LHCN-M2 (cell line): ENCODE measurements at places on chromosomes 6 and 20. TPM values are rescaled to one million over a fixed set of nuclear protein-coding genes. Genes with fewer than 3 reads are reported as not detected.

MRAP2 gene
- 0.23 and 0.51 TPM in 2 replicates for total RNA-seq

VSX1 gene
- total RNA-seq: 0.51 TPM in 1 of 2 replicates, not detected in the other

GTSF1L gene
- total RNA-seq: not detected in 2 replicates

DNA sequence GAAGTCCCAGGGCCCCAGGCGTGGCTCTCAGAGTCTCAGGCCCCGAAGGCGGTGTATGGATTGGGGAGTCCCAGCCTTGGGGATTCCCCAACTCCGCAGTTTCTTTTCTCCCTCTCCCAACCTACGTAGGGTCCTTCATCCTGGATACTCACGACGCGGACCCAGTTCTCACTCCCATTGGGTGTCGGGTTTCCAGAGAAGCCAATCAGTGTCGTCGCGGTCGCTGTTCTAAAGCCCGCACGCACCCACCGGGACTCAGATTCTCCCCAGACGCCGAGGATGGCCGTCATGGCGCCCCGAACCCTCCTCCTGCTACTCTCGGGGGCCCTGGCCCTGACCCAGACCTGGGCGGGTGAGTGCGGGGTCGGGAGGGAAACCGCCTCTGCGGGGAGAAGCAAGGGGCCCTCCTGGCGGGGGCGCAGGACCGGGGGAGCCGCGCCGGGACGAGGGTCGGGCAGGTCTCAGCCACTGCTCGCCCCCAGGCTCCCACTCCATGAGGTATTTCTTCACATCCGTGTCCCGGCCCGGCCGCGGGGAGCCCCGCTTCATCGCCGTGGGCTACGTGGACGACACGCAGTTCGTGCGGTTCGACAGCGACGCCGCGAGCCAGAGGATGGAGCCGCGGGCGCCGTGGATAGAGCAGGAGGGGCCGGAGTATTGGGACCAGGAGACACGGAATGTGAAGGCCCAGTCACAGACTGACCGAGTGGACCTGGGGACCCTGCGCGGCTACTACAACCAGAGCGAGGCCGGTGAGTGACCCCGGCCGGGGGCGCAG, at the start of gene HLA-A:
TSS of gene HLA-A (plus strand) at position 258 of the 778 bp plus-strand sequence. CDS start at position 280, 22 bp downstream.
- peak; percentile 94 for DNase-seq

GRCh38 chr6:108591040-108591816, 30.5 kb downstream of the FOXO3 start:
- DNase-seq: no peak

- DNase-seq: no peak
Measured at GRCh38 chr6:85405853-85406198, 44.1 kb upstream of the NT5E start.

GRCh38 chr20:19301843-19302242, 89.4 kb downstream of the SLC24A3 start:
- no peak for DNase-seq

- peak; percentile 53 for DNase-seq
Measured at GRCh38 chr6:158207422-158207788, 39.3 kb downstream of the GTF2H5 start.

- no peak for DNase-seq
Measured at GRCh38 chr20:48718786-48719578, 108.8 kb downstream of the PREX1 start.

- DNase-seq: peak; percentile 41
Measured at GRCh38 chr20:19501476-19502115, 256.5 kb upstream of the RIN2 start.

GRCh38 chr6:150297327-150298029, 71.3 kb upstream of the IYD start:
- DNase-seq: no peak

DNA sequence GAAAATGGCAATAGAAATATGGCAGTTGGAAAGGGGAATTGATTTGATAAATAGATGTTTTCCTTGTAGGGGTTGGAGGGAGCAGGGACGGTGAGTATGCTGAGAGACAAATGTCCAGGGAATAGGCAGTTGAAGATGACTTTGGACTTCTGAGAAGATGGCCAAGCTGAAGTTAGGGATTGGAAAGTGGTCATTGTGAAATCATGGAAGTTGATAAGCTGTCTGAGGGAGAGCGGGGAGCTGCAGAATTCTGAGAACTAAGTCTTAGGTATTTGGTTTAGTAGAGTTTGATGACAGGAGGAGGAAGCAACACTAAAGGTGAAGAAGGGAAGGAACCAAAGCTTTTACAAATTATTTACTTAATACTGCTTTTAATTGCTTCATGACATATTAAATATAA, 15.1 kb downstream of the NDUFAF5 start:
- DNase-seq: no peak

- no peak for DNase-seq
Measured at GRCh38 chr20:63163596-63164483, 52.1 kb downstream of the YTHDF1 start.
